ENCODE measurements at places on chromosomes 7 and 10. TPM values are rescaled to one million over a fixed set of nuclear protein-coding genes. Genes with fewer than 3 reads are reported as not detected.

The SLC18A3 gene
- not detected for total RNA-seq

The H2BK1 gene
- not detected for total RNA-seq

The SHH gene
- total RNA-seq, result 0.20 TPM

The ZPBP gene
- not detected for total RNA-seq

The GRM3 gene
- not detected for total RNA-seq

The SPDYE16 gene
- total RNA-seq, result not detected
